ENCODE measurements at places on chromosomes 6 and 20.

DNA sequence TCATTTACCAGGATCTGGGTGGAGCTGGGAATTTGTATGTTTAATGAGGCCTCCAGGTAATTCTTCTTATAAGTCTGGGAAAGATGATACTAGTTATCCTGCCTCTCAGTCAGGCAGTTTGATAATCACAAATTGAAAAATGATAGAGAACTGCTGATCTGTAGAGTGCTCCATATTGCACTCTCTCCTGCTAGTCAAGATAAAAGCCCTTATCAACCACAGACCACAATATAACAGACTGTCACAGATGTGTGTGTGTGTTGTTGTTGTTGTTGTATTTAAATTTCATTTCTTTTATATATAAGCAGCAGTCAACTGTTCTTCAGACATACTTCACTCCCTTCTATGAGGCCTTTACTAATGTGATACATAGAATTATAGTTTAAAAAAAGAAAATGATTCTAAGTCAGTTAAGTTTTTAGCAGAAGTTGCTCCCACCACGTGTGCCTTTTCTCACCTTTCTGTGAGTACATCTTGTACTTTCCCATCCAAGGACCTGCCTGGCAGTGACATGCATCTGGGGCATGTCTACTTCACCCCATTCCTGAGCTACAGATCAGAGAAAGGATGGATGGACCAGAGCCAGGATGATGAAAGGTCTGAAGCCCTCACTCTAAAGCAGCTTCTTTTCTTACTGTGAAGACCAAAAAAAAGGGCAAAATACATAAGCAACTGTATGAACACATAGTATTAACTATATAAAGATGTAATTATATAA lies 29.8 kb downstream of the TENT5A start:
- no peak for DNase-seq

GRCh38 chr6:11353921-11354389 lies 121.5 kb upstream of the NEDD9 start:
- peak; percentile 22 for DNase-seq

GRCh38 chr20:3248167-3248992 lies 9.4 kb upstream of the SLC4A11 start:
- no peak for DNase-seq

- DNase-seq = peak; percentile 54
These were observed 127.2 kb upstream of the TAB2 start for GRCh38 chr6:149190224-149190831.

DNA sequence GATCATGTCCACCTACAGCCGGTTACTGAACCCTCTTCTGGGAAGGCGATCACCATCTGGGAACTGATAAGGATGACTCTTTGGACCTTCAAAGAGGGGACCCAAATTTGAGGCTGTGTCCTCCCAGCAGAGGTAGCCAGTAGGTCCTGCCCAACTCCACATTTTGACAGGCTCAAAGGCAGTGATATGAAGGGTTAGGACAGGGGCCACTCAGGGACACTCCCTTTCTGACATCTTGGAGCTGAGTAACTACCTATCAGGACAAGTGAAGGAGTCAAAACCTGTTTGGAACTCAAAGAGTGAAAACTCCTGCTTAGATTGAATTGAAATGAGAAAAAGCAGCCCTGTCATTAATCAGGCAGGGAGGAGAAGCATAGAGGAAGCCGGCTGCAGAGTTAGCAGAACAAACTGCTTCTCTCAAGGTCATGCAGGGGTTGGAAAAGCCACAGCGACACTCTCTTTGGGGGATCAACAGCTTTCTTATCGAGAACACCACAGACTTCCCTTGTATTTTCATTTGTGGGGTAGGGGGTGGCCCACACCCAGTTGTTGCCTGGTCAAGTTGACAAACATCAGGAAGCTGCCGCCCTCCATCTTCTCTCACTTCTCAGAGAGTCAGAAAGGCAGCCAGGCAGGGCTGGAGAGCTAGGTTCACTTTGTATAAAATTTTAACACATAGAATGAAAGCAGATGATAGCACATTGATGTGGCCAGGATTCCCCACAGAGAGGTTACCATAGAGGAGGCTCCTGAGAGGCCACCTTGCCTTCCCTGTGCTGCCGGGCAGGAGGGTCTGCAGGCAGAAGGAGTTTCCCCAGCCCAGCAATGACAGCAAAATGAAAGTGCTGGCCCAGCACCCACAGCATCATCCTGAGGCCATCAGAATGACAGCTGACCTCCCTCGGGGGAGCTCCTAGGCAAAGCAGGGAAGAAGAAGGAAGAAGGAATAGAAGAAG lies 47.6 kb downstream of the AGPAT4 start:
- peak; percentile 27 for DNase-seq

DNA sequence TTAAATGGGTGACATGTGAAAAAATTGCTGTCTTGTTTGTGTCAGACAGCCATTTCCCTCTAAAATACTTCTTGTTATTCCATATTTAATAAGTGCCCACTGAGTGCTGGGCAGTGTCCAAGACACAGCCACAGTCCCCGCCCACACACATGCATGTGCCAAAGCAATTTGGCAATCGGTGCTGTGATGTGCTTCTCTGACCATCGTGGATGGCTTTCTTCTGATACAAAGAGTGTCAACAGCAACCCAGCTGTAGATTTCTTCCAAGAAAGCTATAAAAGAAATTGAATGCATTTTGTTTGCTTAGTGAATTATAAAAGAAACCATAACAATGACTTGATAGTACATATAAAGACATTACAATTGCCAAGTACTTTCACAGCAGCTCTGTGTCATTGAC lies 140.5 kb upstream of the ATXN1 start:
- no peak for DNase-seq

DNA sequence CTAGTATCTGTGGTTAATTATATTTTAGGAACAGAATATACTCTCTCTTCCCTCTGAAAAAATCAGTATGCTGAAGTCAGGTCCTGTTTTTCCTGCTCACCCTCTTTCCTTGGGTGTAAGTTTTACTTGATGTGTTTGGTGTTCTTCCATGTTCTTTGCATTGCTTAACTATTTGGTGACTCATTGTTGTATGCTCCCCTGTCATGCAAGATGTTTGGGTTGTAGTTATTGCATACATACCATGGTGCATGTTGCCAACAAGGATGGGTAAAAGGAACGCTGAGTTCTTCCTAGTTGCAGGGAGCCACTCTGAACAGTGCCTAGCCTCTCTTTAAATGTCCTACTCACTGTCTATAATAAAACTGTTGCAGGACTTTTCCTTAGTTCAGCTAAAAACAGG lies 207.9 kb upstream of the LAMP5 start:
- DNase-seq = no peak

- peak; percentile 37 for DNase-seq
These were observed 59.8 kb upstream of the DEK start for GRCh38 chr6:18323935-18324705.

GRCh38 chr6:16932920-16933319 lies 168.9 kb upstream of the STMND1 start:
- DNase-seq = no peak

DNA sequence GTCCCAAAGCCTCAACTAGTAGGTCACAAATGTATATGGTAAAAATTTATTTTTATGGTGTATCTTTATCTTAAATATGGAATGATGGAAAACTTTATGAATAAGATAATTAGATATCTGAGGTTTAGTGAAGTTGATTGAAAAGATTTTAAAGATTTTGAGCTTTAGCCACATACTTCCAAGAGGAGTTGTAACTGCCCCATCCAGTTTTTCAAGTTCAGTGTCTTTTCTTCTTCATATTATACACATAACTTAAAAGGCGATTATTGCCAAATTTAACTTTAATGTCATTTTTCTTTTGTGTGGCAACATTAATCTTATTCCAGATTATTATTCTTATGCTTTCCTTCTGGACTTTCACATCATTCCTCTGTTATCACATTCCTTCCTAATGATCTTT lies 266.4 kb downstream of the TINAG start:
- DNase-seq = no peak

GRCh38 chr6:34386316-34387137 lies 5.9 kb downstream of the NUDT3 start:
- DNase-seq = no peak
